ENCODE measurements at places on chromosomes 11 and 22. TPM values are rescaled to one million over a fixed set of nuclear protein-coding genes. Genes with fewer than 3 reads are reported as not detected.

DNA sequence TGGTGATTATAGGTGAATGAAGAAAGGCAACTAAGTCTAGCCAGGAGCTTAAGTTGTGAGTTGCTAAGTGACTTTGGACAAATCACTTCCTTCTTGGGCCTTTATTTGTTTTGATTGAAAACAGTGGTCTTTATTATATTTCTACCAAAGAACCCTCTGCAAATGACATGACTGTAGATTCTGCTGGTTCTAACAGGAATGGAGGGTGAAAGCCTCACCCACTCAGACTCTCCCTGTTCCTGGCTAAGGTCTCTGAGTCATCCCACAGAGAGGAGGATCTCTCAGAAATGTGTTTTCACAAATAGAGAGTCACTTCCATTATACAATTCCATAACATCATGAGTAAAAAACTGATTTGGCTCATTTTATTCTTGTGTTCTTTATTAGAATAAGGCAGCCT lies 583.9 kb upstream of the LRRC4C start:
- DNase-seq, result no peak

DNA sequence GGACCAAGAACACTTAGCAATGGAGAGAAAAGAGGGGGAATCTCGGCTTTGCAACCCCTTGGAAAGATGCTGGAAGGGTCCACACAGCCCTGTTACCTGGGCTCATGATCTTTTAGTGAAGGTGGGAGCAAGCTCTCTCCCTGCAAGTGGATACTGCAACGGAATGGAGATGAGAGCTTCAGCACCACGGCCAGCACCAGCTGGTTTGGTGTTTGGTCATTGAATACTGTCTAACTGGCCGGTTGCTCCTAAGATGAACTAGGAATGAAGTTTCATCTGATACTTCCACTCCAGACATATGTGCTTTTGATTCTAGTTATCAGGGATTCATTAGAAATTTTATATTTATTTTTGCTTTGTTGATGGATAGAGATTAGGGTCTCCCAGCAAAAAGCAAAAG lies 16.3 kb downstream of the HTR3A start:
- DNase-seq, result peak; percentile 41

DNA sequence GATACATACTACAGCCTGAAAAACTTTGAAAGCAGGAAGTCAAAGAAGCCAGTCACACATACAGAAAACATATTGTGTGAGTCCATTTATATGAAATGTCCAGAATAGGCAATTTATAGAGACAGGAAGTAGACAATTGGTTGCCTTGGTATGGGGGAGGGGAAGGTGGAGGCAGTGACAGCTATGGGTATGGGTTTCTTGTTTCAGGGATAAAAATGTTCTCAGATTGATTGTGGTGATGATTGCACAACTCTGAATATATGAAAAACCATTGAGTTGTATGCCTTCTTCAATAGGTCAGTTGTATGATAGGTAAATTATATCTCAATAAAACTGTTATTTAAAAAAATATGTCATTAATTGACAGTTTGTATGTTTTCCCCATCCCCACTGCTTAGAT lies 137.6 kb downstream of the SNX19 start:
- no peak for DNase-seq

- DNase-seq, result no peak
Measured at GRCh38 chr11:91880660-91881059, 344.0 kb upstream of the FAT3 start.

GRCh38 chr11:60172011-60172410 lies 10.9 kb downstream of the MS4A6A start:
- DNase-seq, result no peak

DNA sequence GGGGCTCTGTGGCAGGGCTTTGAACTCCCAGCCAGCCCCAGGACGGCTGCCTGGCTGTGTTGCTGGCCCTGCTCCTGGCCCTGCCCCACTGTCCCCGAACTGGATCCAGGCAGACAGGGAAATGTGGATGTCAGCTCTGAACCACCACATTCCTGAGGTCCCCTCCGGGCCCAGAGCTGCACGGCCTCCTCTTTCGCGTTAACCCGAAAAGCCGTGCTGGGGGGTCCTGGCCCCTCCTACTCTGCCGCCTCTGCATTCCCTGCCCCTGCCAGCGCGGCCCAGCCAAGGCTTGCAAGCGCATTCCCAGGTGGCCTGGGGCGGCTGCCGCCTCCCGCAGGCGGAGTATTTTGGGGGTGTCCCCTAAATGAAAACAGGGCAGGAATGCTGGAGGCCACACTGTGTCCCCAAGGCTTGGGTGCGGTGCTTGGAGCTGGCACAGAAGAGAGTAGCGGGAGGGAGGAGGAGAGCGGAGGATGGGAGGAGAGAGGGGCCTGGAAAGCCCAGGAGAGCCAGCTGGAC lies 5.4 kb downstream of the LINC01488 start:
- DNase-seq, result peak; percentile 71

- DNase-seq, result no peak
Measured at GRCh38 chr11:126547691-126548090, 192.2 kb downstream of the ST3GAL4 start.

- peak; percentile 59 for DNase-seq
Measured at GRCh38 chr11:9689721-9690120, 25.8 kb downstream of the SWAP70 start.

The SLC5A1 gene
- polyA plus RNA-seq, result 49.5 TPM

The TYMP gene
- polyA plus RNA-seq, result 18.5 TPM

The TOLLIP gene
- polyA plus RNA-seq, result 32.6 TPM

Data from right cardiac atrium (tissue), 5 donors.